ENCODE measurements at places on chromosomes 7 and 10.

DNA sequence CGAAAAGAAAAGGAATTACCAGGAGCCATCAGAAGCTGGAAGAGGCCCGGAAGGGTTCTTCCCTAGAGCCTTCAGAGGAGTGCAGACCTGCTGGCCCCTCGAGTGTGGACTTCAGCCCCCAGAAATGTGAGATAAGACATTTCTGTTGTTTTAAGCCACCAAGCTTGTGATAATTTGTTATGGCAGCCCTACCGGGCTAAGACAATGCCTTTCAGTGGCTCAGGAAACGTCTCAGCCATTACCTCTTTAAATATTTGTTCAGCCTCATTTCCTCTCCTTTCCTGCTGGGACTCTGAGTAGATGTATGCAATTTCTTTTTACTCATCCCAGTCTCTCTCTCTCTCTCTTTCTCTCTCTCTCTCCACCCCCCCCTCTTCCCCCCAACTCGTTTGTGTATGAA lies 174.7 kb upstream of the GRB10 start:
- no peak for DNase-seq

GRCh38 chr7:2785071-2785500 lies 59.0 kb downstream of the GNA12 start:
- no peak for DNase-seq

DNA sequence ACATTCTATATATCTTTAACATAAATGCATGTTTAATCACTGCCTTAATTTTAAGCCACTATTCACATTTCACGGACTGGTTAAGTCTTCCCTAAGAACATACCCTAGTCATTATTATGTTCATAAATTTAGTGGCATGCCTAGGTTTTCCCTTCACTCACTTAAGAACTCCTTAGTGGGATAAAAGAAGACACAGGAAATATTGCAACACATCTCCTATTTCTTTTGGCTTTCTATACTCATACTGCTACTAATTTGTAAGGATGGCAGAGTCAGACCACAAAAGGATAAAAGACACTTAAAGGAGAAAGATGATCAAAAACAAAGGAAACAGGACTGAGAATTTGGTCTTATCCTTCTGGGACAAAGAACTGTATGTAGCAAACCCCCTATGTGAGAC lies 951.4 kb downstream of the SORCS3 start:
- no peak for DNase-seq

- DNase-seq: no peak
These were observed 75.5 kb downstream of the SIRT1 start for GRCh38 chr10:67959839-67960476.

- no peak for DNase-seq
These were observed 148.9 kb upstream of the SMIM30 start for GRCh38 chr7:113267271-113267670.

DNA sequence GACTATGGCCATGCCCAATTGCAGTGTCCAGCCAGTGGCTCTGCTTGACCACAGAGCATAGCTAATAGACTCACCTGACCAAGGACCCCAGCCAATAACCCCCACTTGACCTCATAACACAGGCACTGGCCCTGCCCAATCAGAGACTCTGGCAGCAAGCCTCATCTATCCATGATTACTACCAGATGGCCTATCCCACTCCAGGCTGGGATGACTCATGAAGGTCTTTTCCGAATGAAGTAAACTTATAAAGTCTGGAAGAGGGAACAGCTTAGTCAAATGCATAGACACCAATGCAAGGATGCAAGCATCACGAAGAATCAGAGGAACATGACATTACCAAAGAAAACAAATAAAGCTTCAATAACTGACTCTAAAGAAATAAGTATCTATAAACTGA lies 141.4 kb downstream of the TMEM168 start:
- no peak for DNase-seq

GRCh38 chr10:15775513-15775912 lies 55.8 kb upstream of the ITGA8 start:
- DNase-seq: no peak

DNA sequence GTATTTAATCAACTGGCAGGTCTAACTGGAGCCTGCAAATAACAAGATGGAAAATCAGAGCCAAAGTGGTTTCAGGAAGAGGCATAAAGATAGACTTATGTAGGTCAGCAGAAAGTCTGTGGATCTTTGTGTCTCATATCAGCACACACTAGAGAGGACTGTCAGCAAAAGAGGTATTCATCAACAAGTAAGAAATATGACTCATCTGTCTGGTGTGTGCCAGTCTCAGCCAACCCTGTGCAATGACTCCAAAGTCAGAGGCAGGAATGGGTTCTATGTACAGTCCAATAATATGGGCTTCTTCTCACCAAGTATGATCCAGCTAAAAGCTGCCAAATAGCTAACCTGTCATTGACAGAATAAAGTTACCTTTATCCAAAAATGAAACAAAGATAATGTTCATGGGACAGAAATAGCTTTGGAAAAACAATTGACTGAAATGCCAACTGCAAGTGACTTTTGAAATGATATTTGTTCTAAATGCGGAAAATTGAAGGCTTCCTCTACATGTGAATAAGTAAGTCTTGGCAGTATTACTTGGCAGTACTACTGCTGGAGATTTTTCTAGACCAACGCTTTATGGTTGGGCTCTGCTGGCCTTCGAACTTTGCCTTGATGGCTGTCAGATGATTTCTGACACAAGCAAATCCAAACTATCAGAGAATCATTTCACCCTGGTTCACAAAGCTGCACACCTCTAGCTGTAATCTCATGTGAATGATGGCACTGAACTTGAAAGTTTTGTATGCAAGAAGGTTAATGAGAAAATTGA lies 272.3 kb upstream of the SEMA3C start:
- DNase-seq: no peak

DNA sequence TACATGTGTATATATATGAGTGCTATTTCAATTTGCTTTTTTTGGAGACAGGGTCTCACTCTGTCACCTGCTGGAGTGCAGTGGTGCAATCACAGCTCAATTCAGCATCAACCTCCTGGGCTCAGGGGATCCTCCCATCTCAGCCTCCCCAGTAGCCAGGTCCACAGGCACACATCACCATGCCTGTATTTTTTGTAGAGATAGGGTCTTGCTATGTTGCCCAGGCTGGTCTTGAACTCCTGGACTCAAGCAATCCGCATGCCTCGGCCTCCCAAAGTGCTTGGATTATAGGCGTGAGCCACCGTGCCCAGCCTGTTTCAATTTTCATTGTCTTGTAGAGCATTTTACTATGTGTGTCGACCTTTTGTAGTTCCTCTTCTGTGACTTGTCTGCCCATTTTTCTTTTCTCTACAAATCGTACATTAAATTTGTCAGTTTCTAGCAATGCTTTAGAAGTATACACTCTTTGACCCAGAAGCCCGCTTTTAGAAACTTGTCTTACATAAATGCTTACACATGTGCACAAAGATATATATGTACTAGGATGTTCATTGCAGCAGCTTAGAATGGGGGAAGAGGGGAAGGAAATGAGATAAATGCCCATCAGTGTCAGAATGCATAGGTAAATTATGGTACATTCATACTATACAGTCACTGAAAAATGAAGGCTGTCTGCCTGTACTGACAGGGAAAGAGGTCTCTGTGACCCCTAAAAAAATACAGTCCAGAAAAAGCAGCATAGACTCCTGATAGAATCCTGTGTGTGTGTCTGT lies 12.2 kb upstream of the RFC2 start:
- no peak for DNase-seq

GRCh38 chr7:133389727-133390126 lies 136.8 kb downstream of the EXOC4 start:
- DNase-seq: no peak

- DNase-seq: no peak
These were observed 136.6 kb downstream of the SPAG6 start for GRCh38 chr10:22481687-22482539.

- no peak for DNase-seq
These were observed 111.8 kb downstream of the VIPR2 start for GRCh38 chr7:159032753-159033472.

GRCh38 chr10:94264085-94264484 lies 98.7 kb downstream of the NOC3L start:
- no peak for DNase-seq

- no peak for DNase-seq
These were observed 232.5 kb downstream of the CDK14 start for GRCh38 chr7:90828601-90829000.

DNA sequence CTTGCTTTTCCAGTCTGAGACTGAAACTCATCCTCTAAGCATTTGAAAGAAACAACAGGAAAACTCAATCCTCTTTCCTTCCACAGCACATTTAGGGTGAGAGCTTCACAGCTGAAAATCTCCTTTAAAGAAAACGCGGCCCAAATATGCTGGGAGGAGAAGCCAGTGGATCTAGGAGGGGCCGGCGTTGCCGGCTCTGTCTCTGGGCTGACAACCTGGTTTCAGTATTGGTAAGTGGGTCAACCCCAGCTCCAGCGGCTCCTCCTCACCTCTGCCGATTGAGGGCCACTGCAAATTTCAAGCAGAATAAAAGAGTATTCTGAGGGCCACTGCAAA lies 75.3 kb upstream of the CPXM2 start:
- no peak for DNase-seq

DNA sequence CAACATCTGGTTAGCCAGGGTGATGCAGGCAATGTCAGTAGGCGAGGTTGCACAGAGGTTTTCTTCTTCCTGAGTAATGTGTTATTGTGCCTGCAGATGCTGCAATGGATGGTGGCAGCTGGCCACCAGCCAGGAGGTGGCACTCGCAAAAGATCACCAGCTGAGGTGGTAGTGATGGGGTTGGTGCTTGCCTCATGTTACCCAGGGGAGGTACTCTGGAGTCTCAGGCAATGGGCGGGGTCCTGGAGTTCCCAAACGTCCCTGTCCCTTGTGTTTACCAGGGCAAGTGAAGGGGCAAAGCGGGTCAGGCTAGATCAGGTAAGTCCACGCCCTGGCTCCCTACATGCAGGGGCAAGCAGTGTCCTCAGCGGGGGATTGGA lies 21.1 kb downstream of the CLRN3 start:
- DNase-seq: no peak

- DNase-seq: no peak
These were observed 6.5 kb downstream of the NACAD start for GRCh38 chr7:45082031-45082830.

DNA sequence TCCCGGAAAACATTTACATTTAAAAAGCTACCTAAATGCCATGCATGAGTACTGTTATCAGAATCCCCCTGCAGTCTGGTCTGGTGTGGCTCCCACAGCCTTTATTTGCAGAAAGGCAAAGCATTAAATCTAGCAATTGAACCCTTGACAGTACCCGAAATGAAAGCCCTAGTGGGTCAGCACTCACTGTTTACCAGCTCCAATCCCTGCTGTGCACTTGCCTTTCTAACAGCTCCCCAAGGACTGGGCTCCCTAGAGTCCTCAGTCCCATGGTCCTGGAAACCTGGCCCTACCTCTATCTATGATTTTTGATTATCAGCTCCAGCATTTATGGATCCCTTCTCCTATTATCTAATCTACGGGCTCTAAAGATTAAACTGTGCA lies 1.9 kb upstream of the MACC1 start:
- DNase-seq: no peak

DNA sequence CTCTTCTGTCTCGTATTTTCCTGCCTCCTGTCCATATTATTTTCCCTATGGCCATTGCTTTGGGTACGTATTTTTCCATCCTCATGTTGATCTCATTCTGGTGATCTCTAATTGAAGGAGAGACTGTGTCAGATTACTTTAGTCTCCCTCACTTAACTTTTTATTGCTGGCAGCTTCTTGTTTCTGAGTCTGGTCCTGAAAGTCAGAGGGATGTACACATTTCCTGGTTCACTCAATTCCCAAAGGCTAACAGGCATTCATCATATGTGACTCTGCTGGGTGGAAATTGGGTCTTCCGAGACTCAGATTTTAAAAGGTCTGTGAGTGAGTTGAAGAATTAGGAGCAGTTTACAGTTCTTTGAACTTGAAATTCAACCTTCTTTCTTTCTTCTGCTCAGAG lies 10.9 kb downstream of the UMAD1 start:
- DNase-seq: no peak

GRCh38 chr10:36574207-36574606 lies 551.2 kb upstream of the ANKRD30A start:
- DNase-seq: no peak

GRCh38 chr10:110865809-110866482 lies 5.8 kb upstream of the PDCD4 start:
- DNase-seq: no peak

GRCh38 chr10:5528989-5529701 lies 4.4 kb downstream of the CALML3 start:
- no peak for DNase-seq

DNA sequence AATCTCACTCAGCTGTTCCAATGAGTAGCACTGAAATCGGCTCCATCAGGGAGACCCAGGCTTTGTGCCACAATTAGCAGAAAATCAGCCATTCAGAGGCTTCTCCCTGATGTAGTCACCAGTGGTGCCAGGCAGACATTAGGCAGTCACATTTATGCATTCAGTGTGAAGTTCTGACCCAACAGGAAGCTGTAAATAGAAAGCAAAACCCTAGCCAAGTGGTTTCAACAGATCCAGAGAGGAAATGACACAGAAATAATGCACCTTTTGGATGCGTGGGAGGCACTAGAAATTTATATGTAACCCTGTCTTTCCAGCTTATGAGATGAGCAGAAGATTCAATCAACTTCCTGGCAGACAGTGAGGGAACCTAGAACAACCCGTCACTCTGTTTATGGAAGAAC lies 186.4 kb downstream of the PDE1C start:
- no peak for DNase-seq

- DNase-seq: no peak
These were observed 92.9 kb upstream of the DUSP5 start for GRCh38 chr10:110404825-110405224.

DNA sequence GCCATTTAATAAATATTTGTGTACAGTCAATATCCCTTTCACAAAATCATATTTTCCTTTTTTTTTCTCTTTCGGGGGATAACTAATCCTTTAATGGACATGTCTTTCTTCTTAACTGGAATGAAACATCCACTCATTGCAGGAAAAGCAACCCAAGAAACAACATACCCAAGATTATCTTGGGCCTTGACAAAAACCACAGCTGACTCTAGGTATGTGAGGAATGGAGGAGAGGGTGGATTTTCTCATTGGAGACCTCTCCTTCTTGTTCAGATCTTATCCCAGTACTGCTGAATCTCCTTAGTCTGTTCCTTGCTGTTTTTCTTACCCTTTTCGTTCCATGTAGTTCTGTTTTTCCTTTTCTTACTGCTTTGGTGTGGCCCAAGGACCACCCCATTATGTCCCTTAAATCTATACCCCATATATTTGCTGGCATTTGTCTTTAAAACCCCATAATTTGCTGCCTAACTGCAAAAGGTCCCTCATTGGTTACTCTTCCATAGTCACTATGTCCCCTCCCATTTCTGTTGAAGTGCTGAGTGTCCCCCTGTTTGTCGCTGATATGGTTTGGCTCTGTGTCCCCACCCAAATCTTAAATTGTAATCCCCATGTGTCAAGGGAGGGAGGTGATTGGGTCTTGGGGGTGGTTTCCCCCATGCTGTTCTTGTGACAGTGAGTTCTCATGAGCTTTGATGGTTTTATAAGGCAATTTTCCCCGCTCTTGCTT lies 6.8 kb upstream of the CDK6 start:
- DNase-seq: no peak

DNA sequence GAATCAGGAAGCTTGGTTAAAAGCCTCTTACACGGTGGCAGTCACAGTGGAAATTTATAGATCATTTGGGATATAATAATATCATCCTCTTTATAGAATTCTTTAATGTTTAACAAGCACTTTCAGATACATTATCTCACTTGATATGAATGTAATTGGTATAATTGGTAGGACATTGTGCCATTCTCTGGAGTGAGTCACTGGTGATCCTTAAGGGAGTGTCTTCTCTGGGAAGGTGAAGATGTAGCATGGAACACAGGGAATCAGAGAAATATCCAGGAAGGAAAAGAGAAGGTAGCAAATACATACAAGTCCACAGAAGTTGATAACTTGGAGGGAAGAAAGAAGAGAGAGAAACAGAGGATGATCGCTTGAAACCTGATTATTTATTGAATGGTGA lies 9.8 kb downstream of the PTPRZ1 start:
- no peak for DNase-seq

Measured in CD4-positive, alpha-beta T cell treated with Interleukin-15 for 1 hour (primary cell).